Central memory CD4-positive, alpha-beta T cell (primary cell): ENCODE measurements at places on chromosomes 2 and 18.

GRCh38 chr2:240997856-240998705 is at the start of gene SNED1:
TSS of gene SNED1 (plus strand) at chr2:240998618. CDS start at chr2:240998838, 220 bp downstream.
- DNase-seq: no peak

GRCh38 chr2:89818873-89819272 is 1127.4 kb downstream of the RPIA start:
- DNase-seq: no peak

- DNase-seq: peak; percentile 57
Measured at GRCh38 chr18:48833701-48834412, 116.9 kb downstream of the SMAD7 start.

- no peak for DNase-seq
Measured at GRCh38 chr2:27855476-27855875, 34.7 kb downstream of the RBKS start.

DNA sequence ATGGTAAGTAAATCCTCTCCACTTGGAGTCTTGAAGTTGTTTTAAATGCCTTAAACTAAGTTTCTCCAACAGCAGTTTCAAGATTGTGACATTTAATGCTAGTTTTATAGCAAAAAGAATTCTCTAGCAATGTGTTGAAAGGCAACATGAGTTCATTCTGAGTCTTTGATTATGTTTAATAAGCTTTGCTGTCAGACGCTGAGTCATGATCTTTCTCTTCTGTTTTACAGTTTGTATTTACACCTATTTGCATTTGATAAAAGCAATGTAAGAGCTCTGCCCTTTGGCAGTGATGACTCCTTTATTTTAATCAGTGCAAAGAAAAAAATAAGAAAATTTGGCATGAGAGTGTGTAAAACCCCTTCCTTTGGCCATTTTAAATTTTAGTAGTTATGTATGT is 497.7 kb downstream of the STK39 start:
- DNase-seq: no peak

GRCh38 chr2:118902266-118903028 is 39.5 kb upstream of the MARCO start:
- no peak for DNase-seq

DNA sequence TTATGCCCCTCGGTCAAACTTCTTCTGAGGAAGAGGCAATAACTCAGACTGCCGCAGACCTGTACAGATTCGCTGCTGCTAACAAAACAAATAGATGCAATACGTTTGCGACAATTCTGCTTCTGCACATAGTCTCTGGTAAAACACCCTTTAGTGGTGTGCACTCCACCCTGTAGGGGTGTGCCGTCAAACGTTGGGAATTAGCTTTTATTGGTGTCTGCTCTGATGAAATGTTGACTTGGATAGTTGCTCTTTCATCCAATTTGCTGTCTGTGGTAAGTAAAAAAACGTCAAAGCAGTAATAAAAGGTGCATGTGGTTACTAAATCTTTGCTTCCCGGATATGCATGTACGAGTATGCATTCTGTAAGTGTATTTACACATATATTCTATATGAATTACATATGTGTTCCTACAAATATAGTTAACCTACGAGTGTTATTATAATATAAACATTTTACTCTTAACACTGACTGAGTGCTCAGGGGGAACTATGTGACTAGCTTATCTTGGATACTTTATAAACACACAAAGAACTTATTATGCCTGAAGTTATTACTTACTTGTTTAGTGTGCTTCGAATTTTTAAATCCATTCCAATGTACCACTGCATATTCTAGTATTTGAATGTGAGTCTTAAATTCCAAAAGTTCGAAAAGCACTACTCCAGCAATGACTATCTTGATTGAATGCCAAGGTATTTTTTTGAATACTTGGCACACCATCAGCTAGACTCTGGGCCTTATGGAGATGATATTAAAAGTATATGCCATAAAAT is 610.2 kb downstream of the ZEB2 start:
- DNase-seq: no peak

- no peak for DNase-seq
Measured at GRCh38 chr18:37266290-37266689, 299.3 kb downstream of the CELF4 start.

GRCh38 chr2:10028407-10028987 is 14.9 kb upstream of the KLF11 start:
- no peak for DNase-seq

DNA sequence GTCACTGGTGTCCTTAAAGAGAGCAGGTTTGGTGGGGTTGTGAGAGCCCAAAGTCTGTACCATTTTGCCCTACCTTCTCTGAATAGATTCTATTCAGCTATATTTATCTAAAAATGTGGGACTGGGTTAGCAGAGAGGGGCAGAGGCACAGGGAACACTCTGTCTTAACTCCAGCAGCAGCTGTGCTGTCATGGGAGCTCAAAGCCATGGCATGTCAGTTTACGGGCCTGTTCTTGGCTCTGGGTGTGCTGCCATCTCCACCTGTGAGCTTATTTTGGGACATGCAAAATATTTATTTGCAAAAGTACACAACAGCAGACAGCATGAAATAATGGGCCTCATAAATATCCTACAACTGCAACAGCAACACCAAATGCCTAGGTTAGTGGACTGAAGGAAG is 129.6 kb upstream of the KCTD1 start:
- DNase-seq: no peak

- no peak for DNase-seq
Measured at GRCh38 chr18:58338141-58338540, 290.8 kb downstream of the ALPK2 start.

DNA sequence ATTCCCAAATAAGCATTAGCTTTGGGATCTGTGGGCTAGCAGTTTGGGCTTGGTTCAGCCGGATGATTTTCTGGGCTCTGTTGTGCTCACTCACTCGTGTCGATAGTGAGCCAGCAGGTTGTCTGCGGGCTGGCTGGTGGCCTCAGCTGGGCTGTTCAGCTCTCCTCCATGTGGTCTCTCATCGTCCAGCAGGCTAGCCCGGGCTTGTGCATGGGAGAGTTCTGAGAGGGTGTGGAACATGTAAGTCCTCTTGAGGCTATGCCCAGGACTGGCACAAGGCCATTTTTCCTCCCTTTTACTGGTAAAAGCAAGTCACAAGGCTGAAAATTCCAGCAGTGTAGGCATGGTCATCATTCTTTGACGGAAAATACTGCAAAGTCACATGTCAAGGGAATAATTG is 38.5 kb downstream of the NTSR2 start:
- DNase-seq: no peak

- no peak for DNase-seq
Measured at GRCh38 chr18:36771245-36771644, 57.6 kb downstream of the TPGS2 start.

- no peak for DNase-seq
Measured at GRCh38 chr2:74522516-74522915, 3.5 kb downstream of the DQX1 start.

- DNase-seq: no peak
Measured at GRCh38 chr18:60746919-60747318, 374.3 kb upstream of the MC4R start.

DNA sequence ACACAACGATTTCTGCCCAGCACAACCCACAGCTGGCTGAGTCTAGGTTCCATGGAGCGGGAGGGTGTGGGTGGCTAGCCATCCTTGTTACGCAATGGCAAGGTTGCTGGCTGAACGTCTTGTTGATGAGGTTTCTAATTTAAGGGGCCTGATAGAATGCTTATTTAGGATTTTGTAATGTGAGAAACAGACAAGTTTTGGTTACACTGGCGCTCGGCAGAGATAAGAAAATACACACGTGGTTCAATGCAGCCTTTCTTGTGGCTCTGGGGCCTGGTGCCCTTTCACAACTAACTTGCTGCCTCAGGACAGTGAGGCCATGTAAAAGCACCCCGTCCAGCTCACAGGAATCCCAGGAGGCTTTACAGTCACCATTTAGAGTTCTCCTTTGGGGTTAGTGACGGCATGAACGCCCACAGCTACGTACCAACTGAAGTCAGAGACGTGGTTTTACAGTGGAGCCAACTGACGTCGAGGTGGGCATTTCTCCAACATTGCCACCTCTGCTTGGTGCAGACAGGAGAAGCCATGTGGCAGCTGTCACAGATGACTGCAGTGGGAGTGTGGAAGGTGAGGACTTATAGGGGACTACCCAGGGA is 29.7 kb upstream of the PIEZO2 start:
- DNase-seq: no peak

DNA sequence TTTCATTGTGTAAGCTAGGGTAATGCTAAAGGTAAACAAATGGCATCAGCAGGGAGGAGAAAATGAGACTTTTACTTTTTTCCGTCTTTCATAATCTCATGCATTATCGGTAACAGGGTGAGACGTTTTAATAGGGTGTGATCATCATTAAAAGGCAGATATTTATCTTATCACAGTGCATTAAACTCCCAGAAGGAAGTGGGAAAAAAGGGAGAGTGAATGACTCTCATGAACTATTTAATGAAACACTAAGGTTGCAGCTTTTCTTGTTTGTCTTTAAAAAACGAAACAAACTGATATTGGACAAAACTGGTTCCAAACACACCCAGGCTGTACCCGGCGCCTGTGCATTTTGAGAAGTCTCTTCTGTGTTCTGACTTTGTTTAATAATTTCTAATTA is 1936.8 kb upstream of the PIK3C3 start:
- no peak for DNase-seq

- DNase-seq: no peak
Measured at GRCh38 chr2:202790676-202791075, 80.9 kb downstream of the ICA1L start.

- DNase-seq: no peak
Measured at GRCh38 chr2:47269316-47270232, 114.5 kb upstream of the STPG4 start.

DNA sequence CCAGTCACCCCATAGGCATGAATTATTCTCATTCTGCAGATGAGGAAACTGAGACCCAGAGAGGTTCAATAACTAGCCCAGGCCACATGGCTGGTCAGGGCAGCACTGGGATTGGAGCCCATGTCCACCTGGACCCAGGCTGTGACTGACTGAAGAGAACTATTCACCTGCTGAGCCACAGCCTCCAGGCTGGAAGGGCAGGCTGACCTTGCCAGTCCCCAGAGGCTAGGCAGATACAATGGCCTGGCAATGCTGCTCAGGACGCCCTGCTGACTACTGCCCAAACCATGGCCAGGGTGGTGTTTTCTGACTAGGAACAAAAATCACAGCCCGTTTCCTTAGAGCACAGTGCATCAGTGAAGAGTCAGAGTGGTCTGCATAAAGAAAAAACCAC is 36.8 kb downstream of the HS6ST1 start:
- no peak for DNase-seq

- DNase-seq: peak; percentile 5
Measured at GRCh38 chr18:34787931-34788532, 77.9 kb downstream of the DTNA start.
